ENCODE measurements at places on chromosomes 1 and 21.

GRCh38 chr1:229557913-229558414, 543 bp downstream of the ABCB10 start:
- peak; percentile 21 for DNase-seq

GRCh38 chr1:38133756-38134155, 87.2 kb upstream of the POU3F1 start:
- no peak for DNase-seq

GRCh38 chr1:78743626-78744025, 94.0 kb downstream of the IFI44 start:
- DNase-seq, result peak; percentile 33

- no peak for DNase-seq
These were observed 43.4 kb upstream of the WNT4 start for GRCh38 chr1:22186311-22186710.

GRCh38 chr1:45995298-45995697, 137.1 kb downstream of the PIK3R3 start:
- no peak for DNase-seq

DNA sequence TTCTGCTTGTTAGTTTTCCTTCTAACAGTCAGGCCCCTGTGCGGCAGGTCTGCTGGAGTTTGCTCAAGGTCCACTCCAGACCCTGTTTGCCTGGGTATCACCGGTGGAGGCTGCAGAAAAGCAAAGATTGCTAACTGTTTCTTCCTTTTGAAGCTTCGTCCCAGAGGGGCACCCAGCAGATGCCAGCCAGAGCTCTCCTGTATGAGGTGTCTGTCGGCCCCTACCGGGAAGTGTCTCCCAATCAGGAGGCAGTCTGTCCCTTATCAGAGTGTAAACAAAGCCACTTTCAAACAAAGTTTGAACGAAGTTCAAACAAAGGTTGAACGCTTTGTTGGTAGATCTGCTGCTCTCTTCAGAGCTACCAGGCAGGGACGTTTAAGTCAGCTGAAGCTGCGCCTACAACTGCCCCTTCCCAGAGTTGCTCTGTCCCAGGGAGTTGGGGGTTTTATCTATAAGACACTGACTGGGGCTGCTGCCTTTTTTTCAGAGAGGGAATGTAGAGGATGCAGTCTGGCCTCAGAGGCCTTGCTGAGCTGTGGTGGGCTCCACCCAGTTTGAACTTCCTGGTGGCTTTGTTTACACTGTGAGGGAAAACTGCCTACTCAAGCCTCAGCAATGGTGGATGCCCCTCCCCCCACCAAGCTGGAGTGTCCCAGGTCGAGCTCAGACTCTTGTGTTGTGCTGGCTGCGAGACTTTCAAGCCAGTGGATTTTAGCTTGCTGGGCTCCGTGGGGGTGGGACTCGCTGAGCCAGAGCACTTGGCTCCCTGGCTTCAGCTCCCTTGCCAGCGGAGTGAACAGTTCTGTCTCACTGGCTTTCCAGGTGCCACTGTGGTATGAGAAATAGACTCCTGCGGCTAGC, 401.8 kb downstream of the SRGAP2C start:
- peak; percentile 42 for DNase-seq

- peak; percentile 43 for DNase-seq
These were observed 1.1 kb downstream of the ARHGAP30 start for GRCh38 chr1:161068306-161069234.

- DNase-seq, result no peak
These were observed 15.2 kb upstream of the NBPF1 start for GRCh38 chr1:16628361-16629111.

GRCh38 chr1:171141688-171142415, 43.2 kb upstream of the FMO2 start:
- no peak for DNase-seq

DNA sequence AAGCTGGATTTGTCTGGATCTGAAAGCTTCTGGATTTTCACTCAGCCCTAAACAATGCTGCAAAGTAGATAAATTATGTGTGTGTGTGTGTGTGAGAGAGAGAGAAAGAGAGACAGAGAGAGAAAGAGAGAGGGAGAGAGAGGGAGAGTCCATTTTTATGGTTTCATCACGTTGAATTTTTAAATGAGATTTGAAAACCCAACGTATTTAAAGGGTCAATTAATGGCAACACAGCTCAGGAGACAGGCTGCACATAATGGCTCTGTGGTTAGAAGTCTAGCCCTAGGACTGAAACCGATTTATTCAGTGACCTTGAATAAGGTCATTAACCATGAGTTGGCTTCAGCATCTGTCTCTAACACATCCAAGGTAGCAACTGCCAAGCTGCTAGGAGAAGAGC, 35.3 kb upstream of the FMN2 start:
- no peak for DNase-seq

DNA sequence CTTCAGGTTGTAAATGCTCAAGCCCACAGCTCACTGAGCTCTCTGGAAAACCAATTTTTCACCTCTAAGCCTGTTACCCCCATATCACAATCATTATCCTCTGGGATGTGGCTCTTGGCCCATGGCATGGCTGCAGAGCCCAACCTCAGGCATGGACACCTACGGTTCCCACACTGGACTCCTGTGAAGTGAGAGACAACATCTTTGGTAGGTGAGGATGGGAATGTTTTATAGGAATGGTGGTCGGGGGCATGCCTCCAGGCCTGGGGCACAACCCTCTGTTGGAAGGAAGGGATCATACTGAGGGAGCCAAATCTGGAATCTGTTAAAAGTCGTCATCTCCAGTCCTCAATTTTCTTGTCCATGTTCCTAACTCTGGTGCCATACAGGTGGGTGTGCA, 179.1 kb downstream of the FOXD2 start:
- no peak for DNase-seq

DNA sequence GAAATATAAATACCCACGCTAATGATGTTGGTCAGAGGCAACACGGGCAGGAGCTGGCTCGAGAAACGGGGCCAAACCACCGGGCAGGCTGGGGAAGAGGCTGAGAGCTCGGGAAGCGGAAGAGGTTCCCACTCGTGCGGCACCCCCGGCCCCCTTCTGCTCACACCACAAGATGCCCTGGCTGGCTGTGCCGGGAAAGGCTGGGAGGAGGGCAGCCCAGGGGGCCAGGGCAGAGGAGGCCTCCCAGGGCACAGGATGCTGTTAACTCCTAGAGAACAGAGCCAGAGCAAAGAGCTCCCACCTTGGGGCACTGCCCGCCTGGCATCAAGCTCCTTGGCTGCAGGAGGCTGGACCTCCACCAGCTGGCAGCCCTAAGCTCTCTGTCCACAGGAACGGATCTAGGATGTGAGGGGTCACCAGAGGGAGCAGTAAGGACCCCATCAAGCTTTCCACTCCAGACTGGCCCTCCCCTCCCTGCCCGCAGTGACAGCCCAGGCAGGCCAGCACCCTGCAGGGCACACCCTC, 44.8 kb downstream of the CASZ1 start:
- no peak for DNase-seq

DNA sequence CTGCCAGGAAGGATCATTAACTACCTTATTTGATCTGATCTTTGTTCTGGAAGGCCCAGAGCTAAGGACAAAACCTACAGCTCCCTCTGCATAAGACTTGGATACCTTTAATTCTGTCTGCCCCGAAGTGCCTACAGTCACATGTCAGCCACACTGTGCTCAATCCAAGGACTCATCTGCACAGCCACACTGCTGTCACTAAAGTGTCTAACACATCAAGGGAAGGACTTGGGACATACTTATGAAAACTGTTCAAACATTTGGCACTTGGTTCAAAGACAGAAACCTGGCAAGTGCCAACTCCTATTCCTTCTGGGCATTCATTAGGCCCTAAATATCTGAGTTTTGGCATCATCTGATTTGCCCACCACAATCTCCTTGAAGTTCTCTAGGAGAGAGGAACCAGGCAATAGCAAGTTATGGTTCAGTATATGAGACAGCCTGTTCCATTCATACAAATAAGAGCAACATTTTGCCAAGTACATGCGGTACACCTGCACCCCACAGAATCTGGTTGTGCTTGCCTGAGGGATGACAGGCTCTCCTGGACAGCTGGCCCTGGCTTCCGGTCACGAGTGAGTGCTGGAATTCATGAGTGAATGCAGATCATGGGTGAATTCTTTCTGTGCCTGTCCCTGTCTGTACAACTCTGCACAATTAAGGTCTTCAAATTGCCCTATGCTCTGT, 105.9 kb downstream of the KCNK1 start:
- DNase-seq, result no peak

GRCh38 chr1:71041806-71042205, 5.8 kb downstream of the PTGER3 start:
- no peak for DNase-seq

DNA sequence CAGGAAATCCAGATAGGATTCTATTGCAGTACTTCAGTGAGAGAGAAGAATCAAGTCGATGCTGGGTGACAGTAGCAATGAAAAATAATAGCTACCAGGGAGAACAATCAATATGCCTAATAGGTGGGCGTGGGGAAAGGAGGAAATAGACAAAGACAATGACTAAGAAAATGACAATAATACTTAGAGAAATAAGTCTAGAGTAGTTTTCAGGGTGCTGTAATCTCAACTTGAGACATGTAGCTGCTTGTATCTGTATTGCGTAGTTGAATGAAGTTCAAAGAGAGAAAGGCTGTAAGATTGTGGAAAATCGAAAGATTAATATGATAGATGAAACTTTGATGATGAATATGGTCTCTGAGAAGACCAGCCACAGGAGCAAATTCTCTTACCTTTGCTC, 2.6 kb downstream of the STXBP3 start:
- peak; percentile 74 for DNase-seq

DNA sequence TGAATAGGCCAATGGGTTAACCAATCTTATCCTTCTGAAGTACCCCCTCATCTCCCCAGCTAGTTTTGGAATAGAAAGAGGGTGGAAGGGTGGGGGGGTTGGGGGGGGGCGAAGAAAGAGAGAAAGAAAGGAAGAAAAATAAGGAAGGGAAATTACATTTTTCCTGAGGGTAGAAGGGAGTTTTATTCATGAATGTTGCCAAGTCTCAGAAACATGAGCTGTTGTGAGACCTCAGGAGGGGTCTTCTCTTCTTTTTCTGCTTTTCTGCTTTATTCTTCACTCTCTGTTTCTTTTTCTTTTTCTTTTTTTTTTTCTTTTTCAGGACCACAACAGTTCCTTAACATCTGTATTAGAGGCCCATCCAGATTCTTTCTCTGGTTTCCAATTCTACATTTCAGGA, 6.0 kb upstream of the TRIM67 start:
- no peak for DNase-seq

DNA sequence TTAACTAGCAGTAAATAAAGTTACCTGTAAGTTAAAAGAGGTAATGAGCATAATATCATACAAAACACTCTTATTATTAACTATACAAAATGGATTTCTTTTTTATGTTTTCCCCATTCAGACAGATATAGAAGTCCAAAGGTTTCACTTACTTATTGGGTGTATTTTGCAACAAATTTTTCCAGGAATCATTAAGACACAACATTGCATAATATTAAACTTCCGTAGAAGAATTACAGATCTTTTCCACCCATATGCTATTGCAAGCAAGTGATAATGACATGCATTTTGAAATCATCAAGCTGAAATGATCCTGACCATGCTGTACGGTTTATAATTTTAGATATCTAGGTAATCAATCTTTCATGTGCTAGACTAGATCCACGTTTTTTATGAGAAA, 957.0 kb downstream of the NCAM2 start:
- DNase-seq, result no peak

- no peak for DNase-seq
These were observed 1.6 kb upstream of the IL10RB start for GRCh38 chr21:33264561-33264960.

DNA sequence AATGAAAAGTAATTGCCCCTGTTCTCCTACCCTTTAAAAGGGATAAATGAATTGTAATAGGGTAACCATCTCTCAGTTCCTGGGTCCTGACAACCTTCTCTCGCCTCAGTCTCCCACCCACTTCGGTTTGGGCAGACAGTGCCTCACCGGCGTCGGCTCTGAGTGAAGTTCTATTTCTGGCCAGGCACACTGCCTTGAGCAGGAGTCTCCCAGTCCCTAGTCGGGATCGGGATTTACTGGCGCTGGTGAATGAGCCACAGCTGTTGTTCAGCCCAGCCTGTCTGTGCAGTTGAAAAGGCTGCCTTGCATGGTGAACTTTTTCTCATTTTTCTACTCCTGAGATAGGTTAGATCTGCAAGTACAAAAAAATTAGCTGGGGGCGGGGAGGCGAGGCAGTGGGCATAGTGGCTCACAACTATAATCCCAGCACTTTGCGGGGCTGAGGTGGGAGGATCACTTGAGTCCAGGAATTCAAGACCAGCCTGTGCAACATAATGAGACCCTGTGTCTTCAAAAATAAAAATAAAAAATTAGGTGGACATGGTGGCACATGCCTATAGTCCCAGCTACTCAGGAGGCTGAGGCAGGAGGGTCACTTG, 7.4 kb downstream of the PLEKHM2 start:
- no peak for DNase-seq

- DNase-seq, result no peak
These were observed 370.6 kb upstream of the SPAG17 start for GRCh38 chr1:118555638-118556037.

GRCh38 chr1:53110370-53111072, 31.9 kb downstream of the SLC1A7 start:
- peak; percentile 49 for DNase-seq

GRCh38 chr1:246907472-246907871, 24.3 kb downstream of the AHCTF1 start:
- peak; percentile 52 for DNase-seq

- DNase-seq, result no peak
These were observed 2.2 kb downstream of the LMO4 start for GRCh38 chr1:87330885-87331364.

GRCh38 chr1:210222340-210223006, 10.1 kb upstream of the SERTAD4 start:
- DNase-seq, result peak; percentile 62

GRCh38 chr21:27572696-27573095, 605.8 kb upstream of the ADAMTS5 start:
- DNase-seq, result peak; percentile 83

DNA sequence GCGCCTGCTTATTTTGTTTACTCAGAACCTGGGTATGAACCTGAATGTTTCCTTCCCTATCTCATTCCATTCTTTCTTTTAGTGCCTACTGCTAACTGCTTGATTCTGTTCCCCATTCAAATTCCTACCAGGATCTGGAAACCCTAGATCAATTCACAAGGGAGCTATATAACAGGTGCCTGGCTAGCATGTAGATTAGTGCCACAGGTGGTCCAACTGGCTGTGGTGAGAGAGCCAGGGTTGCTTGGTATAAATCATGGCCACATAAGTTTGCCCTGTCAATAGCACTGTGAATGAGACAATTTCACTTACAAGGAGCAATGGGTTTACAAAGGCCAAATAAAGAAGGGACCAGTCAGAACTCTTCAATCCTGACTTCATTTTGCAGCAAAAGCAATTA, 6.6 kb upstream of the PRPF38B start:
- DNase-seq, result no peak

- DNase-seq, result peak; percentile 92
These were observed 8.6 kb upstream of the EPHA2 start for GRCh38 chr1:16164213-16165072.

GRCh38 chr1:5286244-5286643, 631.8 kb downstream of the AJAP1 start:
- DNase-seq, result no peak

GRCh38 chr1:54385727-54386022, 20.5 kb downstream of the SSBP3 start:
- no peak for DNase-seq

- DNase-seq, result no peak
These were observed 35.8 kb upstream of the GRIK3 start for GRCh38 chr1:37070126-37070525.

- DNase-seq, result peak; percentile 79
These were observed 77.8 kb downstream of the ALPL start for GRCh38 chr1:21586846-21587601.

Data from epithelial cell of esophagus (primary cell).